ENCODE measurements at places on chromosomes 11 and 22.

DNA sequence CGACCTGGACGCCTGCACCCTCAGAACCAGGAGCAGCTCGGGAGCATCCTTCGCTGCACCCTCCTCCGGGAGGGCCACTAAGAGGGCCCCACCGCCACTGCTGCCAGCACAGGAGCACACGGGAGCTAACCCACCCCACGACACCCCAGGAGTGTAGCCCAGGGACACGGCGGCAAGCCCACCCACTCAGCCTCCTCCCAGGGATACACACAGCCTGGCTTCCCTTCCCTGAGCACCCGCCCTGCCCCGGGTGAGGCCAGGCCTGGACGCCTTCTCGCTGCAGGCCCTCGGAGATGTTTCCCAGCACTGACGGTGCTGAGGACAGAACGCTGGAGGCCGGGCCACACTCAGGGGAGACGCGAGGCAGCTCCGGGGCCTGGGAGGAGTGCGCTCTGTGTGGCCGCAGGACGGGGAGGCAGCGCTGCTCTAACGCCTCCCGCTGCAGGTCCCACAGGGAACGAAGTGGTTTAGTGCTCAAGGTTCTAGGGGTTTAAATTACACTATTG, 190.4 kb downstream of the BRD1 start:
- no peak for DNase-seq

DNA sequence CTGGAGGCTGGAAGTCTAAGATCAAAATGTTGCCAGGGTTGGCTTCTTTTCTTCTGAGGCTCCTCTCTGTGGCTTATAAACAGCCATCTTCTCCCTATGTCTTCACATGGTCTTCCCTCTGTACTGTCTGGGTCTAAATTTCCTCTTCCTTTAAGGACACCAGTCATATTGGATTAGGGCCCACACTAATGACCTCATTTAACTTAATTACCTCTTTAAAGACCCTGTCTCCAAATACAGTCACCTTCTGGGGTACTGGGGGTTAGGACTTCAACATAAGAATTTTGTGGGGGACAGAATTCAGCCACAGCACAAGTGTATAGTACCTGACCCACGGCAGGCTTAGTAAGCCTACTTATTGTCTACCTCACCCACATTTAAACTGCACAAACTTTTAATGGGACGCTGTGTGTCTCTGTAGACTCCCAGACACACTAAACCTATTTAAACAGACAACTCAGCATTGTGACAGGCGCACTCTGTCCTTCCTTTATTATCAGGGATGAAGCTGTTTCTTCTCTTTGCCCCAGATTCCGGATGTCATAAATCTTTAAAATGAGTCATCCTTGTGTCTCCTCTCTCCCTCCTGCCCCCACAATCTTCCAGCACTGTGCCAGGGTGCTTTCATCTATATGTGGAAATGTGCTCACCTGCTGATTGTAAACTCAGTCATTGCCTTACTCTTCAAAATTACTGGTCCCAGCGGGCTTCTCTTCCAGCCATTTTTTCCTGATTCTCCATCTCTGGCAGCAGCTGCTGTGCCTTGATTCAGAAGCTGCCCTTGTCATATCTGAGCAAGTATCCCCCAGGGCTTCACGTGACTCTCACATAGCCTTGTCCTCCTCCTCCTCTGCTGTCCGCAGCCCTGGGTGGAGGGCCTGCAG, 5.4 kb upstream of the MAPK8IP1 start:
- no peak for DNase-seq

- DNase-seq = no peak
Measured at GRCh38 chr11:123773959-123774358, 19.6 kb upstream of the OR6X1 start.

DNA sequence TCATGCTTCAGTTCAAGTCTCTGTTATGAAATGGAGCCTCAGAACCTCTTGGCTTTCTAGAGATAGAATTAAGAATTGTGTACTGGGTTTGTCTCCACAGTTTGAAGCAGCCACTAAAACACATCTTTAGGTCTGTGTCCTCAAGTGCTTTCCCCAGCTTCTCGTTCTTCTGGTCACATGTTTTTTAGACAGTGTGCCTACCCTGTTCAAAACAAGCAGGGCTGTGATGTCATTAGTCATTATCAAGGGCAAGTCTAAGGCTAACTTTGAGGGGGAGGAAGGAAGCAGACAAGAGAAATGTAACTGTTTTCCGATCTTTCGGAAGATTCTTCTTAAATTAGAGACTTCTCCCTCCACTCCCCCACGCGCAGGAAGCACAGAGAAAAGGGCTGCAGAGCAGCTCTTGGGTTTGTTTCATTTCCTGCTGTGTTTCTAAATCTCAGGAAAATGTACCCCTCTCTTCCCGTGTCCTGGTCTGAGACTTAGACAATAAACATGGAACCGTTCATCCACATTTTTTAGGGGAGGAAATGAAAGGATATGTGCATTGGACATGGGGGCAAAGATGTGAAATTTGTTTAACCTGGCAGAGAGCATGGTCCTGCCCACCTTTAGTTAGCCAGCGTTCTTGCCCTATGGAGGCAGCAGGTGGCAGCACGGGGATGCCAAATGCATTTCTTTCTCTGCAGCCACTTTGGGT, 3.1 kb downstream of the AKIP1 start:
- DNase-seq = no peak

DNA sequence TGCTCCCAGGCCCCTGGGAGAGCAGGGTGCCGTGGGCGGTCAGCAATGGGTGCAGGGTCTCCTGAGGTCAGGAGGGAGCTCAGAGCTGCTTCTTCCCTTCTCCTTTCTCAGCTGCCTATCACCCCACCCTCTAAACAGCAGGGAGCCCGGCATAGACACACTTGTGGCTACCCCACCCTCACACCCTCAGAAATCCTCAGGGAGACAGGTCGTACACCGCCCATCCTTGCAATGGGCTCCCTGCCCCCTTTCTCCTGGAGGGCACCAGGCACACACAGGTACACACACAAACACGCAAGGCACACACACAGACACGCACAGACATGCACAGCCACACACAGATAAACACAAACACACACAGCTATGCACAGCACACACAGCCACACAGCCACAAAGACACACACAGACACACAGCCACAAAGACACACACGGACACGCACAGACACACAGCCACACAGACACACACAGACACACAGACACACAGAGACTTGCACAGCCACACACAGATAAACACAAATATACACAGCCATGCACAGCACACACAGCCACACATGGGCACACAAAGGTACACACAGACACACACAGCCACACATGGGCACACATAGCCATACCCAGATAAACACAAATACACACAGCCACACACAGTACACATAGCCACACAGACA, 44.9 kb upstream of the TH start:
- DNase-seq = no peak

DNA sequence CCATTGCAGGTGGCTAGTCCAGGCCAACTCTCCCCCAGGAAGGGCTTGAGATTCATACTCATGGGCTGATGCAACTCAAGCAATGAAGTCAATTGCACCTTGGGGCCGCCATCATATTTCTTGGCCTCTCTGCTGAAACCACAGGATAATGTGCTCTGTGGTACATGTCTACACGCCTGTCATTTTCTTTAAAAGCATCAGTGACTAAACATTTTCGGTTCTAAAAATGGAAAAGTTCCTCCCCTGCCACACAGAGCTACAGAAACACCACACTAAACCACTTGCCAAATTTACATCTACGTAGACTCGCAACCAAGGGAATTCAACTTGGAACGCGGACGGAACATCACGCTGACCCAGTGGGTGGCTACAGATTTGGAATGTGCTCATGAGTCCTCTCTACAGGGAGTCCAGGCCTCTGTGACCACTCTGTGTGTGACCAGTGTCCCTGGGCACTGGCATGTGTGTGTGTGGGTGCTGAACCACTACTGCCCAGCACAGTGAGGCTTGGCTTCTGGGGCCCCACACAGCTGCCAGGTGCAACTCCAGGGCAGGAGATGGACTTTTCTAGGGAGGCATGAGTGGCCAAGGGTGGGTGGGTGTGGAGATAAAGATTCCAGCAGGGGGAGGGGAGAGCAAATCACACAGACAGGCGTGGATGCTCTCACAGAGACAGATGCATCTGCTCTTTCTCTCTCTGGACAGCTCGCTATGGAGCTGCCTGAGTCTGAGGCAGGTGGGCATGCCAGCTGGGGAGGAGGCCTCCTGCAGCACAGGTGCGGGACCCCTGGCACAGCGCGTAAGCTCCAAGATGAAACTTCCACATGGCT, 261.9 kb downstream of the CTTN start:
- no peak for DNase-seq

DNA sequence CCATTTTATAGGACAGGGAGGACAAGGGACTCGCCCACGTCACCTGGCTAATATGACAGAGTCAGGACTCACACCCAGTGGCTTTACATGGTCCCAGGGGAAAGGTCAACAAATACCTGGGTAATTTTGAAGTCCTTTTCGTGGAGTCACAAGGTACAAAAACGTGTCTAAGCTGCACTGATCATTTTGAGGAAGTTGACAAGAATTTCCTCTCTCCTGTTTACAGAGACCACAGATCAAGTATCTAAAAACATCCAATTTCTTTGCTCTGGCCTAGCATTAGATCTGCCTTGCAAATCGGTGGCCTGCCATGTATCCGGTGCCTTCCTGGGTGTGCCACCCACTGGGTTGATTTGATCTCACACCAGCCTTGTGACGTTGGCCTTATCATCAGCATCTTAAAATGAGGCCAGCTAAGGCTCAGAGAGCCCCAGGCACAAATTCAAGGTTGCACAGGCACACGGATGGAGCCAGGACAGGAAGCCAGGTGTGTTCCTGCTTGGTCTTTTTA, 17.6 kb downstream of the GDPD5 start:
- DNase-seq = no peak

- no peak for DNase-seq
Measured at GRCh38 chr22:32066820-32067219, 23.8 kb downstream of the SLC5A1 start.

GRCh38 chr22:30574095-30574981, at the start of gene GAL3ST1:
Gene GAL3ST1 (minus strand): TSS chr22:30574665. CDS start chr22:30557392, 17,273 bp downstream.
- DNase-seq = no peak

DNA sequence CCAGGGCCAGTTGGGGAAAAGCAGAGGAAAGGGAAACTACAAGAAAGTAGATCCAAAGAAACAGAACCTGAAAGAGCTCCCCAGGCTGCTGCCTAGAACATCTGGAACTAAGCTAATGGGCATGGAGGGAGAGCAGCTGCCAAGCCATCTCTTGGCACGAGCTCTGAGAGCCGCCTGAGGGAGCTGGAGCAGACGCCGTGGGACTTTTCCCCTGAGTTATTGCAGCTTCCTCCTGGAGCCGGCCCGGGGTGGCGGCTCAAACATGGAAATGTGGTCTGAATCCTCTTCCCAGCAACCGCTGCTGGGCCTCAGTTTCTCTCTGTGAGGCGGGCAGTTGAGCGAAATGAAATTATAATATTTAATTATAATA, 41.8 kb downstream of the LIF start:
- DNase-seq = no peak

DNA sequence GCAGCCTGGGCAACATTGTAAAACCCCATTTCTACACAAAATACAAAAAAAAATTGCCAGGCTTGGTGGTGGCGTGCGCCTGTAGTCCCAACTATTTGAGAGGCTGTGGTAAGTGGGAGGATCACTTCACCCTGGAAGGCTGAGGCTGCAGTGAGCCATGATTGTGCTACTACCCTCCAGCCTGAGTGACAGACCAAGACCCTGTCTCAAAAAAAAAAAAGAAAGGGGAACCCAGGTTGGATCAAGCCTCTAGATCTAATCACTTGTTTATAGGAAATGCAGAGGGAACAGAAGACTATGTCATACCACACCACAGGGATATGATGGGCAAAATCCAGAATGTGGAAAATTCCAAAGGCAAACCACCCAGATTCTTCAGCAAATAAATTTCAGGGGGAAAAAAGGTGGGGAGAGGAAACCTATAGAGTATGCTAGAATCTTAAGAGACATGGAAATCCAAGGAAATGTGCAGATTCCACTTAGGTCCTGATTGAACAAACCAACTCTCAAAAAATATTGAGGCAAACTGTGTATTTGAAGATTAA, 16.5 kb upstream of the MALAT1 start:
- no peak for DNase-seq

- no peak for DNase-seq
Measured at GRCh38 chr11:111395081-111395480, 16.0 kb upstream of the POU2AF1 start.

DNA sequence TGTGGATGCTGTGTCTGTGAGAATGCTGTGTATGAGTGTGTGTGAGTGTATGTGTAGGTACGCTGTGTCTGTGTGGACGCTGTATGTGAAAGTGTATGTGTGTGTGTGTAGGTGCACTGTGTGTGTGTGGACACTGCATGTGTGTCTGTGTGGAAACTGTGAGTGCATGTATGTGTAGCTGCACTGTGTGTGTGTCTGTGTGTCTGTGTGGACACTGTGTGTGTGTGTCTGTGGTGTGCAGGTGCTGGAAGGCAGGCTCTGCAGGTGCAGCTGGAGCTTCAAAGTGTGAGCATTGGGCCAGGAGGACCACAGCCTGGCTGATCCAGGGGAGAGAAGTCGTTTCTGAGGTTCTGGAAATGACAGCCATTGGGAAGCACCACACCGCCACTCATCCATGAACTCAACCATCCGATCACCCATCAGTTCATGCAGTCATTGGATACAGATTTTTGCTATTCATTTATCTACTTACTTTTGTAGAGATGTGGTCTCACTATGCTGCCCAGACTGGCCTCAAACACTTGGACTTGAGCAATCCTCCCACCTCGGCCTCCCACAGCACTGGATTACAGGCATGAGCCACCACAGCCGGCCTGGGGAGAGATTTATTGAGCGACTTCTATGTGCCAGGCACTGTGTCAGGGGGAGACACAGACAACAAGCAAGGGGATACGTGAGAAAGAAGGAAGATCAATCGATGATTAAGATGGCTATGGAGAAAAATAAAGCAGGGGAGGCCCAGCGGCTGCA, 9.6 kb downstream of the TRPM5 start:
- no peak for DNase-seq

- no peak for DNase-seq
Measured at GRCh38 chr22:45092644-45093043, 71.1 kb upstream of the NUP50 start.

DNA sequence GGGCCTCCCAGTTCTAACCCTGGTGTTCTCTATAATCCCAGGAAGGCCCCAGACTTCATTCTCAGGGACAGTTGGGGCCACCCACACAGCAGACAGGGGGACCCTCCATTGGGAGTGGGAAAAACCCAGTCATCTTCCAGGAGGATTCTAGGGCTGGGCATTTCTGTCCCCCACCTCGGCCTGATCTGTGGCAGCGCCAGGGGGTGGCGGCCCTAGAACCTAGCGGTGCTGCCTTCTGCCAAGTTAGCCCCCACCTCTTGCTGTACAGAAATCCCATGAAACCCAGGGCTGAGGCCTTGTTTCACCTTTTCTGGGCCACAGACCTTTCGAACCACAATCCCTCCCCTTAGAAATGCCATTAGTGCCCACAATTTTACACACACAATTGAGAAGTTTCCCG, 9.6 kb downstream of the CHST1 start:
- no peak for DNase-seq

GRCh38 chr22:25477358-25477757, 87.1 kb upstream of the GRK3 start:
- no peak for DNase-seq
